ENCODE measurements at places on chromosomes 3 and 15.

GRCh38 chr3:142027735-142028134 lies 121.6 kb downstream of the TFDP2 start:
- DNase-seq, result peak; percentile 40

DNA sequence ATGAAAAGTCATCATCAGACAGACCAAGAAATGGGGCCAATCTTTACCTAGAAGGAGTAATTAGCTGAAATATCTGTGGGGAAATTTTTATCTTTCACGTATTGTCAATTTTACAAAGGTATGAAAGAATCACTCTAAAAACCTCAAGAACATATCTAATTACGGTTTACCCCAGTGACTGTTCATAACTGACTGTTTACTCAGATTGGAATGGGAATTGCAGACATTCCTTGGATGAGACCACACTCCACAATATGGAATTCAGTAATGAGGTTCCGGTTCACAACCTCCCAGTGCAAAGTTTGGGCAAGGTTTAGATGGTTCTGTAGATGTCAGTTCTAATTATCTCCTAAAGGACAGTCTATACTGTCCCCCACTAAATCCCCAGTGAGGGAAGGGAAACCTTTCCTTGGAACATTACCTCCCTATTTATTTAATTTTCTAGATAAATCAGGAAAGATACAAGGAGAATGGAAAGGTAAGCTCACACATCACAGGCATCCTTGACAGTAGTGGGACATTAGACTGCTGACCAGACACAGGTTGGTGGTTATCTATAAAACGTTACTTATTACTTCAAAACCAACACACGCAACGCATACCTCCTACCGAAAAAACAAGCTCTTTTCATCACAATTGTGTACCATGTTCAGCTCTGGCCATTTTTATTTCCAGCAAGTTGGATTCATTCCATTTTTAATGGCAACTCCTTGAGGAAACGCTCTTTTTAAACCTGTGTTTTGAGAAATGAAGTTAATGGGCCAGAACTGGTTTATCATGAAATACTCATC lies 129.9 kb downstream of the RORA start:
- DNase-seq, result no peak

- DNase-seq, result no peak
Observed at GRCh38 chr3:22981166-22981565, 222.0 kb upstream of the UBE2E2 start.

DNA sequence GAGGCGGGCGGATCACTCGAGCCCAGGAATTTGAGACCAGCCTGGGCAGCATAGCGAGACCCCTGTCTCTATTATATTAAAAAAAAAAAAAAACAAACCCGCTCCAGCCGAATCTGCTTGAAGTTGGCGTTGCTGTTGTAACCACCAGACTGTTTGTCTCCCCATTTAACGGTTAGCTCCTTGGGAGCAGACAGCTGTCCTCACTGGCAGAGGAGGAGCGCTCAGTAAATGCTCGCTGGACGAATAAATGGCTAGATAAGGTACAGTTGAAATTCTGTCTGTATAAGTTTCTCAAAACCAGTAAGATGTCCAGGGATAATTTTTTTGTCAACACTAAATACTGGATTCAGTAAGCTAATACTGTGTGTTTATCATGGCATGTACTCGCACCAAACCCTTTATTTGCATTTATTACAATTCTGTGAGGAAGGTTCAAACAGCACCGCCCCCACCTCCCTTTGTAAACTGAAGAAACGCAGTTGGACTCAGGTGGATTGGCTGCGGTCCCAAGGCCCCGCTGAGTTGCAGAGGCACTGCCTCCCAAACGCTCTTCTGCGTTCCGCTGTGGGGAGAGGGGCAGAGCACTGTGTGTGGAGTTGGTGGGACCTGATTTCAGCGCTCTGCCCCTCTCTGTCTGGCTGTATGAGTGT lies 1.1 kb downstream of the RCCD1 start:
- no peak for DNase-seq

DNA sequence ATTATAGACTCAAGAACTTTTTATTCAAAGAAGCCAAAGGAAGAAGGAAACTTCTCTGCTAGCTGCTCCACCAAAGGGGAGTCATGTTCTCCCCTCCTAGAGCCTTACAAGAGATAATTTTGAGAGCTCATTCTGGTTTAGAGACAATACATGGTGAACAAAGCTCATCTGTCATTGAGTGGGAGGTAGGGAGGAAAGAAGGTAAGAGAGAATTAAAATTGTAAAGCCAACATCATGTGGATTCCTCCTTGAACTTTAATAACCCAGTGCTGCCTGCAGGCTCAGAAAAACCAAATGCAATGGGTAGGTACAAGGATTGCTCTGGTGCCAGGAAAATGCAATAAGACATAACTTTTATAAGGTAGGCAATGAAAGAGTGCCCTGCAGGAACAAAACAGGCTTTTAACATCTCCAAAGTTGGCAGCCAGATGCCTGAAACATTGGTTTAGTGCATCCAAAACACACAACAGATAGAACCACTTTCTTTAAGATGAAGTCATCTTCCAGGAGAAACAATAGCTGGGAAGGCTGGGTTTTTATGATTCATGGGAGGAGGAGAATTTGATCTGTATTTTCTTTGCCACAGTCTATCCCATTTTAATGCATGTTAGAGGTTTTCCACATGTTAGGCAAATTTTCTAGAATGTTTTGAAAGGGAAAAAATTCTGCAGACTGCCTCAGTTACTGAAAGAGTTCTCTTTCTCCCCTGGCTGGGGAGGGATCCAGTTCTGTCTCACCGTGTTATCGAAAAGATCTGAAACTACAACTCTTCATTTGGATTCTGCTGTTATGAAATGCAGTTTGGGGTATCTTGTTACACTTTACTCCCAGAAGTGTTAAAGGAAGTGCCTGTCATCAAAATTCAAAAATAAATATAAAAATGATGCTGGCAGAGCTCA lies 11.3 kb upstream of the ARHGEF3 start:
- DNase-seq, result no peak

DNA sequence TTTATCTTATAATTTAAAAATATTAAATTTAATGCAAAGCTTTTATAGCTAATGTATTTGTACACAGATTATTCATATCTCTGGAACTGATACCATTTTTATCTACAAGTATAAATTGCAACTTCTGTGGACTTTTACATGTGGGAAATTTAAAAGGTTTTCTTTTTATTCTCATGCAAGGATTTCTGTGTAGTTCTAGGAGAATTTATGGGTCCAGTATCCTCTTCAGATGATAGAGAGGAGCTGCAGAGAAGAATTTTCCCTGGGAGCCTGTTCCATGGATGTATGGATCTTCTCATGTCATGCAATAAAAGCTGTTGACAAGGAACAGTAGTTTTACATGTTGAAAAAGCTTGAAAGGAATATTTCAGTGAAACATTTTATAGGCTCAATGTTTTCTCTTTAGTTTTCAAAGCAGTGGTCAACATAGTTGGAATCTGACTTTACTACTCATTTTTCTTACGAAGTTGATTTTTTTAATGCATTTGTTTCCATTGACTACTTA lies 119.7 kb downstream of the MCTP2 start:
- no peak for DNase-seq

- DNase-seq, result peak; percentile 76
Observed at GRCh38 chr3:39541917-39542329, 74.4 kb downstream of the MOBP start.

- DNase-seq, result no peak
Observed at GRCh38 chr3:25465266-25465860, 37.3 kb downstream of the RARB start.

DNA sequence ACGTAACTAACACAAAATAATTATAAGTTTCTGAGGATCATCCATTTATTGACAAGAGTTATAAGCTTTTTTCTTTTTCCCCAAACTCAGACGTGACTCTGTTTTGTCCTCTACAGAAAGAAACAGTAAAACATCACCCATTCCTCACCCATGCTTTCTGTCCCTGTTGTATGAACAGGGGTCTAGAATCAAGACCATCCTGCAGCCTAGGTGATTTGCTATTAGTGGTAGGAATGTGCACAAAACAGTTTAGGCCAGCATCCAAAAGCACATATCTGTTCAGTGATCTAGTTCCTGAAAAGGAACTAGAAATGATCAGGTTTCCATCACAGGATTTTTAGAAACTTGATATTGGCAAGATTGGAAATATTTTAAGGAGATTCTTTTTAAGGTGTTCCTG lies 527.6 kb downstream of the SOX2 start:
- no peak for DNase-seq

All from pons (tissue), 1 donor.